Activated naive CD4-positive, alpha-beta T cell treated with anti-CD3 and anti-CD28 coated beads, Interleukin-2, amount 10 ng/mL, durations not matched to agents 5 hours and 36 hours (primary cell): ENCODE measurements at places on chromosomes 16 and 17. TPM values are rescaled to one million over a fixed set of nuclear protein-coding genes. Genes with fewer than 3 reads are reported as not detected.

Gene GLIS2
- 0.38 TPM for total RNA-seq

Gene SLFN12L
- 99.0 TPM for total RNA-seq

Gene KCNH4
- total RNA-seq: 0.14 TPM

Gene AGRP
- total RNA-seq: not detected

Gene TP53TG3D
- total RNA-seq: not detected

Gene TK1
- 83.4 TPM for total RNA-seq
